Occipital lobe (tissue), 3 donors: ENCODE measurements at places on chromosomes 11 and 22.

DNA sequence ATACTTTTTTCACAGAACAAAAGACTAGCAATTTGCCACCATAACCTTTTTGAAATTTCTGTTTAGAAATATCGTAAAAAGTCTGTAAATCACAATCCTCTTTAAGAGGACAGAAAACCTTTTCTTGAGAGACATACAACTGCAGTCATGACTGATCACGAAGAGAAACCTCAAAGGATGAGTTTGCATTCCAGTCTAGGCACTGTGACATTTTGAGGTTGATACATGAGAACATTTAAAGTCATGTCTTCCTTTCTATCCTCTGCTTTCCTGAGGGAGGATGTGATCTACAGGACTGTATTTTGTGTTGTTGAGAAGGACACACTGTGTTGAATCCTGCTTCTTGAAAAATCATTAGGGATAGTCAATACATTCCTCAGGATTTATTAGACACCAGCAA lies 476.7 kb upstream of the CCDC179 start:
- DNase-seq, result no peak

GRCh38 chr11:34356576-34356912 lies 1.3 kb downstream of the ABTB2 start:
- no peak for DNase-seq

DNA sequence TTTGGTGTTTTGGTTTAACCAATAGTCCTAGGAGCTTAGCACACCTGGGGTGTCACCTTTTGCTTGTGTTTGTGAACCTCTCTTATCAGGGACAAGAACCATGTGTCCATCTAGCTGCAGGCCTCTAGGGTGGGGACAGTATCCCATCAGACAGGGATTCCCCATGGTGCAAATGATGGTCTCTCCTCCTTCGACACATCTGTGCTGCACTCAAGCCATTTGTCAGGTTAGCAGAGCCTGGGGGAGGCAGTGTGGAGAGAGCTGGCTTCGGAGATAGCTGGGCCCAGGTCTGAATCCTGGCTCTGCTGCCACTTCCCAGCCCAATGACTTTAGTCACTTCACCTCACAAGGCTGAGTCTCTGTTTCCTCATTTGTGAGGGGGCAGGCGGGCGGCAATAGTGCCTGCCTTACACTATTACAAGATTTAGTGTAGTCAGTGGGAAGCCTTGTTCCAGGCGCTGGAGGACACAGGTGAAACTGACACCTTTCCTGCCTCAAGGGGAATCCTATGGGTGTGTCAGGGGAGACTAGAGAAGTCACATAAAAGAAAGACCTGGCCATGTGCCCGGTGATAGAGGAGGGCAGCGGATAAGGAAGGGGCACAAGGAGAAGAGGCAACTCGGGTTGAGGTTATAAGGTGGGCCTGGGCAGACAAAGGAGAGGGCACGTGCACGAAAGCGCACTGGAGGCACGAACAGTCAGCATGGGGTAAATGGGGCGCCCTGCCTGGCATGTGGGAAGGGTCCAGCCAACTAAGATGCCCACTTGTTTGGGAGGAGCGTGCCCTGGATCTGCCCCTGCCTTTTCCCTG lies 12.6 kb downstream of the KLHL35 start:
- DNase-seq, result no peak

DNA sequence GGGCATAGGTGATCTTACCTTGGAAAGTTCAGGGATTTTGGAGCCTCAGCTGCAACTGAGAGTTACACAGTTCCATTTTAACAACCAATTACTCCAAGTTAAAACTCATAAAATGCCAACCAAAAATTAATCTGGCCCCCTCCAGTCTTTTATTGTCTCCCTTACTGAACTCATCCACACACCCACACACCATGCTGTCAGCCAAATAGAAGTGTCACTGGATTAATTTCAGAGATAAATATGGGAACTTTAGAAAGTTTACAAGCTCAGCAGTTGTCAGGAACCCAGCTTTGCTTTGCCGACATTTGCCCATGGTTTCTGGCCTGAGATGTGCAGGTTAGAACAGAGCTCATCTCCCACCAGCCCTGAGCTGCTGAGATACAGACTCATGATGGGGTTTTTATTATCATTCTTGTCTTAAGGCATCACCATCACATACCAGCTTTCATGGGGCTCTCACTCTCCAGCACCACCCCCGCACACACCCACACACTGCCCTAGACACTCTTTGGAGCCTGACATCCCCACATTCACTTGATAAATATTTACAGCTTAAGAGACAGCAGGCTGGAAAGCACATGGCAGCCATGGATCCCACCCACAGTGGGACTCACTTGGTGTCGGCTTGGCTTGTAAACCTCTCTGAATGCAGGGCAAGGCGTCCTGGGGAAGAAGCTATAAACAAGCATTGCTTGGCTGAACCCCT lies 23.7 kb upstream of the CTR9 start:
- DNase-seq, result no peak

- DNase-seq, result no peak
Observed at GRCh38 chr11:67029146-67029545, 6.2 kb downstream of the SYT12 start.

- no peak for DNase-seq
Observed at GRCh38 chr11:119052163-119052814, 4.7 kb downstream of the HYOU1 start.

- DNase-seq, result no peak
Observed at GRCh38 chr11:82673631-82674030, 60.0 kb downstream of the FAM181B start.

- no peak for DNase-seq
Observed at GRCh38 chr22:30227438-30228228, 18.9 kb downstream of the LIF start.
